ENCODE measurements at places on chromosomes 7 and 10. TPM values are rescaled to one million over a fixed set of nuclear protein-coding genes. Genes with fewer than 3 reads are reported as not detected.

RPA3 gene
- total RNA-seq, result 18.3 TPM

FGF8 gene
- total RNA-seq, result not detected

LRRD1 gene
- total RNA-seq, result not detected

FOXI2 gene
- total RNA-seq, result 0.23 TPM

TMEM140 gene
- total RNA-seq, result 19.4 TPM

VGF gene
- total RNA-seq, result 0.29 TPM

PLCE1 gene
- total RNA-seq, result 3.5 TPM

INA gene
- total RNA-seq, result 0.40 TPM

CLEC5A gene
- total RNA-seq, result 11.6 TPM

TMEM236 gene
- total RNA-seq, result 0.46 TPM

PILRA gene
- 8.0 TPM for total RNA-seq

Data from mucosa of gallbladder (tissue), 1 donor.